ENCODE measurements at places on chromosomes 7 and 10.
A peak's percentile ranks its signal among the peaks of the same experiment; 100 is the strongest.

- DNase-seq, result peak; percentile 58
These were observed 25.1 kb upstream of the DDIT4 start for GRCh38 chr10:72248468-72249151.

GRCh38 chr7:135147341-135147898 lies 452 bp upstream of the TMEM140 start:
- DNase-seq, result no peak

- no peak for DNase-seq
These were observed 505.6 kb downstream of the GALNT17 start for GRCh38 chr7:71637578-71637977.

DNA sequence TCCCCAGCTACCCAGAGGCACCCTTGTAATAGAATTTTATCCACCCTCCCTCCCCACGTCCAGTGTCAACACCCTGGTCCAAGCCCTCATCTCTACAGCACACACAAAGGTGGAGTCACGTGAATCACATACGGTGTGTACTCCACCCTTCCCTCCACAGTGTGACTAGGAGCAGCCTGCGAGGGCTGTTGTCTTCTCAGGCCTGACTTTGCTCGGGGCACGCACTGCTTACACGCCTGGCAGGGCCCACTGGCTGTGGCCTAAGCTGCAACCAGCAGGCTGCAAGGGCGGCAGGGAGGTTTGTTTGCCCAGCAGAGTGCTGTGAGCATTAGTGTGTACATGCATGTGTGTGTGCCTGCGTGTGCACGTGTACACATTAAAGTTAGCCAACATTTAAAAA lies 93.7 kb downstream of the COBL start:
- DNase-seq, result no peak
